ENCODE measurements at places on chromosomes 11 and 22. TPM values are rescaled to one million over a fixed set of nuclear protein-coding genes. Genes with fewer than 3 reads are reported as not detected.

The H19 gene
- total RNA-seq: not detected

DNA sequence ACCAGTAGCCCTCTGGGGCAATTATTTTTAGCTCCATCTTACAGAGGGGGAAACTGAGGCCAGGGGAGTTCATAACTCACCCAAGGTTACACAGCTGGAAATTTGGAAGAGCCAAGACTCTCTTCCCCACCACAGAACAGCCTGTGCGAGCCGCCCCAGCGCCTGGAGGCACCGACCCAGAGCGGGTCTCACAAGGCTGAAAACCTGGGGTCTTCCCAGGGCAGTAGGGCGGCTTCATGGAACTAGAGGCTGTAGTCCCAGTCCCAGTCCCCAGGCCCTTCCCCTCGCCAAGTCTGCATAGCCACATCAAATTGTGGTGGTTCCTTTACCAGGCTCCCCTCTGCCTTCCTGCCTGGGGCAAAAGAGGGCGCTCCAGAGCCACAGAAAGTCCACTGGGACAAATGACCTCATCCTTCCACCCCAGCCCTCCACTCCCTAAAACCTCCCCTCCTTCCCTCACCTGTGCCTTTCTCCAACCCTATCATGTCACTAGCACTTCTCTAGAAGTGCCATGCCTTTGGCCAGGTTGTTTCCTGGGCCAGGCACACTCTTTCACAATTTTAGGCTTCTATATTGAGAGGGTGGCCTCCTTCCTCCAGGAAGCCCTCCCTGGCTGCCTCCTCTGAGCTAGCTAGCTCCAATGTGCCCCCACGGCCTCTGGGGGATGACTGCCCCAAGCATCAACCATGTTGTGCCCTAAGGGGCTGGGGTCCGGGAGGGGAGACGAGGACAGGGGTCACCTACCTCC lies 15.2 kb upstream of the CDC42EP1 start:
- peak; percentile 87 for DNase-seq

- DNase-seq: no peak
These were observed 7.3 kb upstream of the SYCE3 start for GRCh38 chr22:50569896-50570535.

DNA sequence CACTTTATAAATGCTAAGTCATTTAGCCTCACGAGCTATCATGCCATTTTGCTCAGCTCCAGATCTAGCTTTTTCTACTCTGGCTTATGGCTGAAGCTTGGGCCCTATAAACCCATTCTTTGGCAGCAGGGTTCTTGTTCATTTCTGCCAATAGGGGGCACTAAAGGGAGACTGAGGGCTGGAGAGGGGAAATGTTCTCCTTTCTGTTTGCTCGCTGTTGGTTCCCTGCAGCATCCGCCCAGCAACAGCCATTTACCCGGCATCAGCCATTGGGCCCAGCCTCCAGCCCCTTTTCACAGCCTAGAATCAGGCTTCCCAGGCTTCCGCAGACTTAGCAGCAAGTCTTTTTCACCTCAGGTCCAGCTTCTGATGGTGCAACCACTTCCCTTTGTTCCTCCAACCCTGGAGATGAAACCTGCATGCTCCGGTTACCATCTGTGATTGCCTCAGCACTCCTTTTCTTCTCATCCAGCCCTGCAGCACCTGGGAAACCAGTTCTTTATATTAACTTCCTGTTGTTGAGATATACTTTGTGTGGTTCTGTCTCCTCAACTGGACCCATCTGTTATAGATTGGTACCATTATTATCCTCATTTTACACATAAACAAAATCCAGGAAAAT lies 4.2 kb upstream of the ME3 start:
- DNase-seq: peak; percentile 18

DNA sequence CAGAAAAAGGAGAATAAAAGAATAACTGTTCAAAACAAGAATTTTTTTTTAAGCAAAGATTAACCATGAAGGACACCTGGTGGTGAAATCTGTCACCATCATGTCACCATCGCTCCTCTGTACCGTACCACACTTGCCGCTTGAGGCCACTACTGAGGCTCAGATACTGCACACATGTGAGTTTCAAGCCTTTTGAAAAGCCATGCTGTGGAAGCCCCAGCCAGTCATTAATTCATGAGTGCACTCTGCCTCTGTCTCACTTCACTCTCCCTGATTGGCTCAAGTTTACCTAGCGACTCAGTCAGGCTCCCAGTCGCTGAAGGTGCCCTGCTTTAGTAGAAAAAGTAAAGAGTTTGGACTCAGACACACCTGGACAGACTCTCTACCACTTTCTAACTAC lies 6.6 kb upstream of the MS4A12 start:
- peak; percentile 38 for DNase-seq
